Stimulated activated CD4-positive, alpha-beta T cell treated with anti-CD3 and anti-CD28 coated beads, Interleukin-1b, Interleukin-23, amount 100 ng/mL, for 1 hour (primary cell): ENCODE measurements at places on chromosomes 1 and 21.
A peak's percentile ranks its signal among the peaks of the same experiment; 100 is the strongest.

- peak; percentile 66 for DNase-seq
Observed at GRCh38 chr1:36187800-36188593, 32.0 kb downstream of the MAP7D1 start.

- DNase-seq: no peak
Observed at GRCh38 chr1:5225707-5226704, 571.6 kb downstream of the AJAP1 start.

DNA sequence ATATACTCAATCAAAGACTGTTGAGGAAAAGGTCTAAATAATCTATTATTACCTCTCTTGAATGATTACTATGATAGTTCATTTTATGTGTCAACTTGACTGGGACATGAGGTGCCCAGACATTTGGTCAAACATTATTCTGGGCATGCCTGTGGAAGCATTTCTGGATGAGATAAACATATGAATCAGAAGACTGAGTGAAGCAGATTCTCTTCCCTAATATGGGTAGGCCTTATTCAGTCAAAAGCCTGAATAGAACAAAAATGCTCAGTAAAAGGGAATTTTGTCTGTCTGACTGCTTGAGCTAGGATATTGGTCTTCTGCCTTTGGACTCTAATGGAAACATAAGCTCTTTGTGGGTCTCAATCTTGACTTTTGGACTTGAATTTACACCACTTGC is 73.3 kb upstream of the SOX13 start:
- DNase-seq: no peak

DNA sequence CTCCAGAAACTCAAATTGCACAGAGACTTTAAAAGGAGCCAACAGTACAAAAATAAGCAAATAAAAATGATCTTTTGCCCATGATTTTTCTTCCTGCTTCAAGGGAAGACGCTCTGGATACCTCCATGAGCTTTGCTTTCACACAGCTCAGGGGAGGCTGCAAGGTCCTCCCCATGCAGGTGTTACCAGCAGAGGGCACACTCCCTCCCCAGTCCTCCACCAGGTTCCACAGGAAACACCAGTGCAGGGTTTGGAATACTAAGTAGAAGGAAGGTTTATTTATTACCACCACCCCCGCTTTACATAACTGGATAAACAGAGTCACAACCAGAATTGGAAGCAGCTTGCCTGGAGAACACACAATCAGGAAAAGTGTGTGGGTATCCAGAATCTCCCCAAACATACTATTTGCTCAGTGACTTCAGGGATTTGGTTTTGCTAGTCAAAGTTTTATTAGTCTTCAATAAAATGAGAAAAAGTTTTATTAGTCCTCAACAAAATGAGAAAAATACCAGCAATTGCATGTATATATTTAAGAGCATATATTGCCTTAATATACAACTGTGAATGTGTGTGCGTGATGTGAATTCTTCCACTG is 37.3 kb downstream of the HSD3B1 start:
- no peak for DNase-seq

DNA sequence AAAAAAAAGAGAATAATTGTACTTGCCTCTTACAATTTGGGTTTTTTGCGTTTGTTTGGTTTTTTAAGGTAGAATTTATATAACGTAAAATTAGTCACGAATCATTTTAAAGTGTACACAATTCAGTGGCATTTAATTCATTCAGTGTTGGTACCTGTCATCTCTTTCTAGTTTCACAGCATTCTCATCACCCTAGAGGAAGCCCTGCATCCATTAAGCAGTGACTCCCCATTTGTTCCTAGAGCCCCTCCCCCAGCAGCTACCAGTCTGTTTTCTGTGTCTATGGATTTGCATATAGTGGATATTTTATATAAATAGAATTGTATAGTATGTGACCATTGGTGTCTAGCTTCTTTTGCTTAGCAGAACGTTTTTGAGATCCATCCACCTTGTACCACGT is 233.2 kb upstream of the FMN2 start:
- DNase-seq: no peak

- no peak for DNase-seq
Observed at GRCh38 chr21:28522014-28522799, 470.5 kb downstream of the LTN1 start.

- DNase-seq: peak; percentile 46
Observed at GRCh38 chr1:41516168-41517061, 31.9 kb upstream of the EDN2 start.
